Cortex of kidney (tissue), 1 donor: ENCODE measurements at places on chromosomes 7 and 10.

- DNase-seq = no peak
Measured at GRCh38 chr10:50421026-50421719, 169.9 kb upstream of the ASAH2 start.

GRCh38 chr10:14573666-14574261 is 200.9 kb downstream of the FAM107B start:
- no peak for DNase-seq

DNA sequence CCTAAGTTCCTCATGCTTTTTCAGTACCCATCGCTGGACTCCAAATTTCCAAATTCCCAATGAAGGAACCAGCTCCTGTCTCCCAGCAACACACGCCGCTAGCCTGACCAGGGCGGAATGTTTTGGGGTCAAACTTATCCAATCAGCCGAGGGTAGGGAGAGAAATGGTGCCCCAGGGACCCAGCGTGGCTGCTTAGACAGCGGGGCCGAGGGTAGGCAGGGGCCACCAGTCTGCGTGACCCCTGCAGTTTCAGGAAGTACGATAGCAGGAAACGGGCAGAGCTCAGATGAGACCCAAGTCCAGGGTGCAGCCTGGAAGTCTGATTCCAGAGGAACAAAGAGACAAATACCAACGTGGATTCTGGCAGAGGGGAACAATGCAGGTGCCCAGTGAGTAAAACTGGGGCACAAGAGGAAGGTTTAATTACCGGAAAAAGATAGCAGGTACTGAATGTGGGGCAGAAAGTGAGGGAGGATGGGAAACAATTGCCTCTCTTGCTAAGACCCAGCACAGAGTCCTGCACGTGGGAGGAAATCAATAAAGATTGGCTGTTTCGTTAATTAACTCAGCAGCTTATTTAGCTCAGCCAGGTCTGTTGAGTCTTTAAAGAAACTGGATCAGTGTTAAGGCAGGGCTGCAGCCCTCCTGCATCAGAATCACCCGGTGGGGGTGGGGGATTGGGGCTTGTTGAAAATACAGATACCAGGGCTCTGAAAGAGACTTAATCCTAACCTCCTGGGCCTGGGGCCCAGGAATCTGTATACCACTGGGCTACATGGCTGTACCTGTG is 50.4 kb upstream of the NFE2L3 start:
- DNase-seq = no peak

GRCh38 chr10:107398115-107398514 is 233.6 kb upstream of the SORCS1 start:
- no peak for DNase-seq

GRCh38 chr7:107982918-107983389 is 20.0 kb downstream of the LAMB1 start:
- DNase-seq = no peak

GRCh38 chr10:80485076-80485945 is 31.2 kb downstream of the TSPAN14 start:
- DNase-seq = no peak

DNA sequence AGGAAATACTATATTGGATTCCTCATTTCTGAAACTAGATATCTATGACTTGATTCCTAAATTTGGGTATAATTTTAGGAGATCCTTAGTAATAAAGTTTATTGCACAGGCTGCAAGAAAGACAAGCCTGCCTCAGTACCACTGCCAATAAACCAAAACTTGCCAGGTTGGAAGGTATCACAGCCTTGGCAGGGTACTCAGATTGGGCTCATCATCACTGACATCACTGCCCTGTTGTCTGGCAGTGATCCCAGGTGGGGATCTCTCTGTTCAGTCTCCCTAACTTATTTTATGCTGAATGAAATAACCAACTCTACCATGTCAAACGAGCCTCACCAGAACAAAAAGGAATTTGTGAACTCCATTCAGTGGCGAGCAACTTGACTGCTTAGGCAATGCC is 18.8 kb downstream of the FIGNL1 start:
- DNase-seq = no peak

DNA sequence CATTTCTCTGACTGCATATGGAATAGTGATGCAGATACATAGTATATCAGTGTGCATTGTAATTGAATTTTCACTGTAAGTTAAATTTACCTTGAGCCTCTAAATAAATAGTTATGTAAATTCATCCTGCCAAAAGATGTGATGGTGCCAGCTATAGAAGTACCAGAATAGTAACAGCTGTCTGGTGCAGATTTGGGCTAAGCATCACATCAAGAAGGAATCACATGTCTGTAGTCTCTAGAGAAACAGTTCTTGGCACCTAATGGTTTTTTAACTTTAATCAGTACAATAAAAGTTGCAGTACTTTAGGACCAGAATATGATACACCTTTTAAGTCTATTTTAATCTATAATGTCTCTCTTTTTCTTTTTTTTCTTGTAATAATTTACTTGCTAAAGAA is 17.4 kb downstream of the PLEKHA1 start:
- no peak for DNase-seq

DNA sequence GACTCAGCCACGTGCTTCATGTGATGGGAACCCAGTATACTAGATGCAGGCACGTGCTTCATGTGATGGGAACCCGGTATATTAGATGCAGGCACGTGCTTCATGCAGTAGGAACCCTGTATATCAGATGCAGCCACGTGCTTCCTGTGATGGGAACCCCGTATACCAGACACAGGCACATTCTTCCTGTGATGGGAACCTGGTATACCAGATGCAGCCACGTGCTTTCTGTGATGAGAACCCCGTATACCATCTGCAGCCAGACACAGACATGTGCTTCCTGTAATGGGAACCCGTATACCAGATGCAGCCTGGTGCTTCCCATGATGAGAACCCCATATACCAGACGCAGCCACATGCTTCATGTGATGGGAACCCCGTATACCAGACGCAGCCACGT is 44.0 kb downstream of the MGMT start:
- DNase-seq = no peak

- no peak for DNase-seq
Measured at GRCh38 chr10:67609996-67610793, 85.8 kb downstream of the CTNNA3 start.

DNA sequence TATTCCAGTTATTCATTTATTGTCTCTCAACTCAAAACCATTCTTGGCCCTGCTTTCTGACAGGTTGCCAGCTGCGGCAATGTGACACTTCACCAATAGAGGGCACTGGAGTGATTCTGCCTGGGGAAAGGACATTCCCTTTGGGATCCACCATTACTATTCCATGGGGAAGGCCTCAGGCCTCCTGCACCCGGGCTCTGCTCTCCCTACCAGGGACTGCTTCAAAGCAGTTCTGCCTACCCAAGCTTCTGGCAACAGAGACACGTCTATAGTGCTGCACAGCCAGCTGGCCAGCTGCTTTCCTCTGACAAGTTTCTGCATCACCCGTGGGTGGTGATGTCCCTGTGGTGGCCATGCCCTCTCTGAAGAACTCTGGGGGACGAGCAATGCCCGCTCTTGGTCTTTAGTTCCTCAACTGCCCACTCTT is 163.8 kb downstream of the ELMO1 start:
- DNase-seq = no peak

GRCh38 chr7:130943981-130944380 is 210.0 kb upstream of the KLF14 start:
- DNase-seq = no peak

GRCh38 chr10:104574838-104575237 is 66.3 kb upstream of the SORCS3 start:
- no peak for DNase-seq

GRCh38 chr10:89001024-89001728 is 10.6 kb downstream of the FAS start:
- DNase-seq = no peak

- no peak for DNase-seq
Measured at GRCh38 chr10:48495282-48496045, 109.4 kb downstream of the ARHGAP22 start.

GRCh38 chr7:18387191-18387735 is 108.3 kb upstream of the HDAC9 start:
- DNase-seq = no peak

DNA sequence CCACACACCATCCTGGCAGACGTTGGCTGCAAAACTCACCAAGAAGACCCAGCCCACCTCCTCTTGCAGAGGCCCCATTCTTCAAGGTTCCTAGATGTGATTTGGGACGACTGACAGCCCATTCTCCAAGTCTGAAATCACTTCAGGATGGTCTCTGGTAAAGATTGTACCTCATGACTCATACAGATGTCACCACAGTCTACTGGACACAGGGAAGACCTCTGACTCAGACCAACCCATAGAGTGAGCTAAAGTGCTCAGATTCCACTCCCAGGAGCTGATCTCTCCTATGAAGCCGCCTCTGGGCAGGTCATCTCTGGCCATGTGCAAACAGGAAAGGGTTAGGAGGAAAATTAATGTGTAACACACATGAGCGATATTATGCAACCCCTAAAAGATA is 102.4 kb upstream of the VWC2 start:
- DNase-seq = no peak
